ENCODE measurements at places on chromosomes 4 and X.

- no peak for DNase-seq
These were observed 19.4 kb downstream of the HMGB2 start for GRCh38 chr4:173314715-173315114.

DNA sequence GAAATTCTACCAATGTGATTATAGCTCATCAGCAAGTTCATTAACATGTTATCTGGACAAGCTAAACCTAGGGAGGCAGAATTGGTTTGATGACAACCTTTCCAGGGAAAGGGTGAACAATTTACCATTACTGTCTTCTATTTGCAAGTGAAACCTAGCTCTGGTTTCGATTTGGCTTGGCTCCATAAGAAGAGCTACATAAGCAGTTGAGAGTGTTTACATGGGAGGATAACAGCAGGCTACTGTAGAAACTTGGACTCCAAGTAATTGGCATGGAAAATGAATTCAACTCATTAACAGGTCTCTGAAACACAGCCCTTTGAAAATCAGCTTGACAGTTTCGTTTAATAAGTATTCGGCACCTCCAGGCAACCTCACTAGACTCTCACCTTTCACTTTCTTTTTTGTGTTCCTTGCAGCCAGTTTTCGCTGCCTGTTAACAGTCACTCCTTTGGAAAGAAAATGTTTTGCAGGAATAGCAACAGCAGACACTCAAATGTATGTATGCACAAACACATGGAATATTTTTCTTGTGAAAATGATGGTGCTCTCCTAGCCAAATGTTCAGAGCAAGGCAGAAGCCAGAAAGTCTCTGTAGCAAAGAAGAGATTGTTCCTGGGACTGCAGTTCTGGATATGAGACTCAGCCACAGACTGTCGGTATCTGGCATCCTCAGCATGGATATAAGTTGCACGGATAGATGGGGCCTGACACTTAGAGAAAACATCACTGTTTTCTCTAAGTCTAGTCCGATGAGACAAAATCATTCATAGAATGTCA lies 27.5 kb downstream of the POU3F4 start:
- no peak for DNase-seq

- DNase-seq: no peak
These were observed 149.9 kb downstream of the ARSF start for GRCh38 chrX:3191201-3191600.

DNA sequence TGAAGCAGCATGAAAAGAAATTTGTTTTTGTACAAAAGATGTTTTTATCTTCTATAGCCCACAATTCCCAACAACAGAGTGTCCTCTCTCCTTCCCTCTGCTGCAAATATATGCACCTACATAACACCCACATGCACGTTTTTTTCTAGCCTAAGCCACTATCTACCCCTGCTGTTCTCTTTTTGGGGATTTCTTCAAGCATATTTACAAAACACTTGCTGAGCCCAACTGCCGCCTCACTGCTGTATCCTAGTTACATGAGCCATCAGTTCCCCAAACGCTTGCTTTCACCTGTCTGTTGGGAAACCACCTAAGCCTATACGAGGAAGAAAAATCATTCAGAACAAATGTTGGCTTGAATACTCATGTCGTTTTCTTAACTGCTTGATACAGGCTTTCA lies 127.2 kb downstream of the CHRNA9 start:
- no peak for DNase-seq

GRCh38 chrX:134020910-134021309 lies 35.5 kb upstream of the GPC3 start:
- DNase-seq: no peak

GRCh38 chrX:38327775-38328081 lies 419 bp upstream of the RPGR start:
- DNase-seq: no peak
